ENCODE measurements at places on chromosomes 4 and X.
A peak's percentile ranks its signal among the peaks of the same experiment; 100 is the strongest.

DNA sequence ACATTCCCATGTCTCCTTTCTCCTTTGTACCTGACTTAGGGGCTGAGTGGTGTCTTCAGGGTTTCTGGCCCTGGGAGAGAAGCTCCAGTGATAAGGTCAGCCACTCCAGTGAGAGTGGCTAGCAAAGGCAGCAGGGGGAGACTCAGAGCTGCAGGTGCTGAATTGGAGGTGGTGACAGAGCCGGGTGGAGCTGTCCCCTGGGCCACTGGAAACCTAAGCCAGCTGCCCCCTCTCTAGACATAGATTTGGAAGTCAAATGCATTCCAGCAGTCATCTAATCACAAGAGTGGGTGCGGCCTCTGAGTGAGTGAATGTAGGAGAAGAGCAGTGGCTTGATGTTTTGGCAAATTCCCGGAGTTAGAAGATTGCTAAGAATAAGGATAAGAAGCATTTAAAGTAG is 28.5 kb downstream of the TRIM2 start:
- peak; percentile 28 for DNase-seq

- DNase-seq, result peak; percentile 12
Observed at GRCh38 chr4:119663160-119663788, 34.7 kb upstream of the PDE5A start.

- DNase-seq, result no peak
Observed at GRCh38 chr4:67480810-67481209, 64.5 kb downstream of the CENPC start.

DNA sequence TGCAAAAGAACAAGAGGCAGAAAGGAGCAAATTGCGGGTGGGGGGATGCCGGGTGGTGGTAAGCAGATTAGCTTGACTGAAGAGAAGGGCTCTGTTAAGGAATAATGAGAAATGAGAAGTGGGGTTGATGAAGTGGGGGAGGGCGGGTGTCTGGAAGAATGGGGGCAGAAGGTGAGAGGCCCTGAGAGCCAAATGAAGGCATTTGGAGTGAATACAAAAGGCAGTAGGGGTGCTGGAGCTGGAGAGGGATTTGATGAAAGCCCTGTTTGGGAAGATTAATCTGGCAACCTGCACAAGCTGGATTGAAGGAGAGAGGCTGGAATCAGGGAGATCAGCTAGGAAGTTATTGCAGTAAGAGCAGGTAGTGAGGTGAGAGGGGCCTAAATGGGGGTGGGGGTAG is 82.1 kb downstream of the GUCY2F start:
- no peak for DNase-seq

DNA sequence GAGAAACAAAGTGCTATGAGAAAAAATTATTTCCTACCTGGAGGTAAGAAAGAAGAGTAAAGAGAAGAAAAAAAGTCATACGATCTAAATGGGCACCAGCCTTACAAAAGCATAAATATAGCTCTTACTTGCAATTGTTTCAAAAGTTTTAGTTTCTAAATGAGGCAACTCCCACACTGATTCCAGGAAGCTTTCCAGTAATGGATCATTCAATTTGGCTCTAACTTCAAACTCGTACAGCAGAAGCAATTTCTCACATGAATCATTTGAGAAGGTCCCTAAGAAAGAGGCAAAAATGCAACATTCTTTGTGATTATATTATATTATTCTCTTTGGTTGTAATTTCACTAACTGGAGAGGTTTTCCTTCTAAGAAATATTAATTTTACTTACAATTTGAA is 109.9 kb downstream of the DLG3 start:
- peak; percentile 44 for DNase-seq

DNA sequence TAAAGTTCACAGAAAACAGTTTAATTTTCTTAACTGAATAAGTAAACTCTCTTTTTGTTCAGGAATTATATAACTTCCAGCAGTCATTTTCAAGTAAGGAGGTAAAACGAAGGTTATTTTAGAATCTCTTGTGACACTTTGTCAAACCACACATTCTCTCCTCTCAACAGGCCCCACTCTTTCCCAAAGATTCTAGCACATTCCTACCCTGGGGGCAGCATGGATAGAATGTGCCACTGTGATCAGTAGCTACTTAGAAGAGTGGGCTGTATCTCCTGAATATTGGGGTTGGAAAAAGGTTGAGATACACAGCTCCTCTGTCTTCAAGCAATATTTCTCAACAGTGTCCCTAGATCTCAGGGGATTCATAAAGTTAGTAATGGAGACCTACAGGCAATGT is 157.6 kb downstream of the EMCN start:
- DNase-seq, result no peak

- peak; percentile 25 for DNase-seq
Observed at GRCh38 chrX:67612231-67612630, 68.4 kb downstream of the AR start.

GRCh38 chr4:182085051-182085480 is 158.1 kb upstream of the TENM3 start:
- DNase-seq, result peak; percentile 8

GRCh38 chr4:19478791-19479190 is 772.9 kb upstream of the SLIT2 start:
- DNase-seq, result peak; percentile 64

DNA sequence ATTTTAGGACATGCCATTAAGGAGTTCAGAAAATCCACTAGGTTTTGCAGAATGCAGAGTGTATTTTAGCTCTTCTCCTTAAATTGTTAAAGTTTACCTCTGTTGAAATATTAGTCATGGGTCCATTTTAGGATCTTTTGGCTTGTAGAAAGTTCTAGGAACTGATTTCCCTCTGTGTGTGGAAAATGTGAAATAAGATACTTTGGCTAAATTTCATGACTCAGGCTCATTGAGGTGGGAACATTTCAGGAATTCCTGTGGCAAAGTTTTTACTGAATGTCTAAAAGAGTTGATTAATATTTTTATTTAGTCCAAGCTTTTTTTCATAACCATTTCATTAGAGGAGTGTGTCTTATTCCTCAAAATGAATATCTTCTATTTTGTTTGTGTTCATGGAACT is 7.0 kb downstream of the FHIP1A start:
- peak; percentile 81 for DNase-seq

DNA sequence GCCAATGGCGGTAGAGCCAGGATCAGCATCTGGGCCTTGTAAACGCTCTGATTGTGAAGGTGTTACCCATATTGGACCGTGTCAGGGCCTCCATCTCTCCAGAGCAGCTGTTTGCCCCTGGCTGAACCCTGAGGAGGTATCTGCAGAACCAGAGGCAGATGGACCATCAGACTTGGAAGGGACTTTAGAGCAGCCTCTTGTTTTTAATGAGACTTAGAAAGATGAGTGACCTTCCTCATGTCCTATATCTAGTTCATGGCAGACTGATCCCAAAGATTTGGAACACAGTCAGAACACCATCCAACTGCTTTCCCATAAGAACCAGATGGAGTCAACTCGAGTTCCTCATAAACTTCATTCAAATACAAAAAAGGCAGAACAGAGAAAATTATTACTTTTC is 135.1 kb upstream of the MSX1 start:
- DNase-seq, result no peak

DNA sequence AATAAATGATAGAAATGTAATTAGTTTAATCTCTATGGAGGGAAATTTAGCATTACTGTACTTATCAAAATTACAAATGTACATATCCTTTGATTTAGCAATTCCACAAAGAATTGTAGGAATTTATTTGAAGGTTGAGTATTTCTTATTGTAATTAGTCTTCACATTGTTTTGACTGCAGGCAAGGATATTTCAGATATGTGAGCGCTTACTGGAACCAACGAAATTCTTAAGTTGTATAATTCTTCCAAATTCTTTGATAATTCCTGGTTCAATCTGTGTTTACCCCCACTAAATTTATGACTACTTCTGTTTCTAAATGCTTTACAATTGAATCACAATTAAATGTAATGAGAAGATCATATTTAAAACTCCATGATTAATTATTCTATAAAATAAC is 26.9 kb upstream of the WWC2 start:
- DNase-seq, result peak; percentile 22

- DNase-seq, result no peak
Observed at GRCh38 chr4:37762294-37762990, 64.0 kb upstream of the PGM2 start.

DNA sequence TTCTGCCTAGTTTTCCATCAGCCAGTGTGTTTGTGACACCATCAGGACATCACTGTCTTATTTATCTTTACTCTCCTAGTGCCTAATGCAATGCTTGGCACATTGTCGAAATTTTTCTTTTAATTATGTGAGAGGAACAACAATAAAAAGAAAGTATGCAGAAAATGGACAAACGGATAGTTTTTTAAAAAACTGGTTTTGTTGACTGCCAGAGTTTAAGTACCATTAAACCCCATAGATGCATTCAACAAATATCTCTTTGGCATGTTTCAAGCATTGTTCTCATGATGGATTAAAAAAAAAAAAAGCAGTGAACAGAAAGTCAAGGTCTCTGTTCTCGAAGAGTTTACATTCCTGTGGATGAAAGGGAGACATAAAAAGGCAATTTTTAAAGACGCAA is 398.4 kb downstream of the PPP3CA start:
- no peak for DNase-seq

DNA sequence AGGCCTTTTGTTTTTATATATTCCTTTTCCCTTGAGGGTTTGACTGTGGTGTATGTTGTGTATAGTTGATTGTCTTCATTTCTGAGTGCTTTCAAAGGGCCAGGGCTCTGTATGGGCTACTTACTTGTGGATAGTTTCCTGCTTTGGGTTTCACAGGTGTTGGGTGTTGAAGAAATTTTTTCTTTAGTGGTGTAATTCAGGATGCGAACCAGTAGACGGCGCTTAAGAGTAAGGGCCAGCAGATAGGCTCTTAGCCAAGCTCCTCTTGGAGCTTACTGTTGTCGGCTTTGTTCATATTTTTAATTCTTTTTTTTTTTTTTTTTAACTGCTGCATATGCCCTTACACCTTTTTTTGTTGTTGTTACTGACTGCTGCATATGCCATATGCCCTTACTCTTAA is 276.3 kb upstream of the GALNT7 start:
- no peak for DNase-seq

- DNase-seq, result peak; percentile 52
Observed at GRCh38 chr4:159206427-159206871, 103.6 kb downstream of the RAPGEF2 start.

DNA sequence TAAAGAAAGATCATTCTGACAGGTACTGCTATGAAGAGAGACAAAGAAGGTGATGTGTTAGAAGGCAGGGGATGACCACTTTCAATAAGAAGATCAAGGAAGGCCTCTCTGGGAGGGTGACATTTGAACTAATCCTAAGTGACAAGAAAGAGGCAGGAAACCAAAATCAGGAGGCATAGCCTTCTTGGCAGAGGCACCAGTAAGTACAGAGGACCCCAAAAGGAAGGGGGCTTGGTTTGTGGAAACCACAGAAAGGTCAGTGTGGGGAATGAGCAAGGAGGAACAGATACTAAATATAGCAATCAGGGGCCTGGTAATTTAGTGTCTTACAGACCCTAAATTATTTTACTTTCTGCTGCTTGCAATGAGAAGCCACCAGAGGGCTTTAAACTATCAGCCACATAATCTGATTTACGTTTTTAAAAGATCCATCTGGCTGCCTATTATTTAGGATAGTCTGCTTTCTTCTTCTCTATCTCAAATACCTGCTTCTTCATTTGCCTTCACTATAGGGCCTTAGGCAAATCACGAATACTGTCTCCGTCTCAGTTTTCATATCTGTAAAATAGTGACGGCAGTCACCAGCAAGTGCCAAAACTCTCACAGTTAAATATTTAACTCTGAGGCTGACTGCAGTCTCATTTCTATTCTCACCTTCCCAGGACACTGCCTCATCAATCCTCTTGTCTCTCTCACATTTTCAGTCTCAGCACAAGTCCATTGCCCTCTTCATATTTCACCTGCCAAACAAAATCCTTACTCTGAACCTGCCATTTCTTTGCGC is 16.7 kb downstream of the NR3C2 start:
- DNase-seq, result no peak

GRCh38 chrX:10008483-10009056 is 41.4 kb downstream of the CLDN34 start:
- no peak for DNase-seq

- no peak for DNase-seq
Observed at GRCh38 chr4:101853691-101854090, 63.2 kb downstream of the BANK1 start.

GRCh38 chr4:127145006-127145540 is 487.7 kb upstream of the INTU start:
- DNase-seq, result no peak

DNA sequence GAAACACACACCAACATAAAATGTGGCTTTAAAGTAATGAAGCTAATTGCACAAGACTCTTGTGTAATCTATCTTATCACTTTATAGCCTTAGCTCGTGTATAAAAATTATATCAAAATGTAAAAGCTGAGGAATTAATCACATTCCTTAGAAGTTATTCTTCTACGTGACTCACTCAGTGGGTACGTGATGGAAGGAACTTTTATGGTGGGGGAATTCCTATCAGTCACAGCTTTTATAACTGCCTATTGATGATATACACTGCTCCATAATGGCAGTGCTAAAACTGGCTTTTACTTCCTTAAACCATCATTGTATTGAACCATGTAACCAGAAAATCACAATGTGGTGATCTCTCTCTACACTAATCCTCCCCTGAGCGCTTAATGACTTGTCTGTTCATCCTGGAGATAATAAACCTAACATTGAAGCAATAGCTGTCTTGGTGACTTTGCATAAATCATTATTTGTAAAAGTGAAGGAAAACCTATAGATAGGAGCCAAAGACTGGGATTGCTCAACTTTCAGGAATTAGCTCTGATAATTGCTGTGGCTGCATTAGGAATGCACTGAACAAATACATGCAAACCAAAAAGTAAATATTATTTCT is 276.7 kb downstream of the GBA3 start:
- DNase-seq, result no peak

DNA sequence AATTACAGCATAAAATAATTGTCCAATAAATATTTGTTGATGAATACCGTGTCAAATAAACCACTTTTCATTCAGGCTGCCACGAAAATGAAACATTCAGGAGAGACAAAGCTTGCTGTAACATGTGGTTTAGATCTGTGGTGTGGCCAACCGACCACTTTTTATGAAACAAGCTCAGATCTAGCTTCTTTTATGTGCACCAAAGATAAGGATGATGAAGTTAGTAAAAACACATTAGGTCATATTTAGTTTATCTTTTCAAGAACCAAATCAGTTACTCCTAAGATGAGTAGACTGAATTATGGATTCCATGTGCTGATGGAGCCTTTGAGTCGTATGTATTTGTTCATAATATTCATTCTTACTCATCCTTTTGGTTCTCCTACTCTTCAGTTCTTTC is 35.8 kb downstream of the STOX2 start:
- DNase-seq, result no peak

DNA sequence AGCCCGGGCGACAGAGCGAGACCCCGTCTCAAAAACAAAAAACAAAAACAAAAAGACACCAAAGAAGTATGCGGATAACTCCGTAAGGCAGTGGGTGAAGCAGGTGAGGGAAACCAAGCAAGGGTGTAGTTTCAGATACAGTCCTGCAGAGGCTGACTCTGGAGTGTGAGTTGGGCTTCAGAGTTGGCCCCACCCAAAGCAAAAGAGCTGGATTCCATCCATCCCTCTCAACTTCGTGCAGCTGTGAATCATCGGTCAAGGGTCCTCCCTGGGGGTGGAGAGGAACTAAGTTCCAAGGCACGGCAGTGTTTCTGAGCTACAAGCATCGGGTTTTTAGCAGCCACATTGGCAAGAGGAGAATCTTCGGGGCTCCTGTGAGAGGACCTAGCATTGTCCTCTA is 43.9 kb upstream of the FAM9A start:
- no peak for DNase-seq

- no peak for DNase-seq
Observed at GRCh38 chr4:36979533-36979932, 265.0 kb upstream of the NWD2 start.

Data from adipocyte (in vitro differentiated cells).